ENCODE measurements at places on chromosomes 1 and 21.

DNA sequence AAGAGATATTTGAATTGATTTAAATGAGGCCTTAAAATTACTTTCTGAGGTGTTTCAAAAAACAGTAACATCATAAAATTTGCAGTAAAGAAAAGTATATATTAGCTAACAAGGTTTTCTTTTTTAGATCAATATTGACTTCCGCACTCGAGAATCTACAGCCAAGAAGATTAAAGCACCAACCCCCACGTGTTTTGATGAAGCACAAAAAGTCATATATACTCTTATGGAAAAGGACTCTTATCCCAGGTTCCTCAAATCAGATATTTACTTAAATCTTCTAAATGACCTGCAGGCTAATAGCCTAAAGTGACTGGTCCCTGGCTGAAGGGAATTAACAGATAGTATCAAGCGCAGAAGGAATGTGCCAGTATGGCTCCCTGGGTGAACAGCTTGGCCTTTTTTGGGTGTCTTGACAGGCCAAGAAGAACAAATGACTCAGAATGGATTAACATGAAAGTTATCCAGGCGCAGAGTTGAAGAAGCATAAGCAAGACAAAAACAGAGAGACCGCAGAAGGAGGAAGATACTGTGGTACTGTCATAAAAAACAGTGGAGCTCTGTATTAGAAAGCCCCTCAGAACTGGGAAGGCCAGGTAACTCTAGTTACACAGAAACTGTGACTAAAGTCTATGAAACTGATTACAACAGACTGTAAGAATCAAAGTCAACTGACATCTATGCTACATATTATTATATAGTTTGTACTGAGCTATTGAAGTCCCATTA lies 3.6 kb downstream of the RGS1 start:
- no peak for DNase-seq

GRCh38 chr21:25462517-25462971 lies 144.7 kb downstream of the MRPL39 start:
- DNase-seq = peak; percentile 53

DNA sequence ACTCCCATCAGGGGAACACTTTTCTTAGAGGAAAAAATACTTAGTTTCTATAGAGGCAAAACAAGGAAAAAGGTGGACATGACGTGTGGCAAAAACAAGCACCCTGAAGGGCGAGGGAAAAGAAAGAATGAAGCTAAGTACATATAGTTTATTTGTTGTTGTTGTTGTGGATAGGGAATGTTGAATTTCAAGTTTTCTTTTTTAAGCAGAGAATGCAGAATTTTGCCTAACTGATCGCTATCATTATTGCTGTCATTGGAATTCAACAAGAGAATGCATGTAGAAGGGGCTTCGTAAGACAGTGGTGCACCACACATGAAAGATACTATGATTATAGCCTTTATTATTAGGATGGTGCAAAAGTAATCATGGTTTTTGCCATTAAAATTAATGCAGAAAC lies 144.0 kb downstream of the LMO4 start:
- no peak for DNase-seq

GRCh38 chr1:113786069-113786468 lies 26.2 kb downstream of the RSBN1 start:
- DNase-seq = no peak

DNA sequence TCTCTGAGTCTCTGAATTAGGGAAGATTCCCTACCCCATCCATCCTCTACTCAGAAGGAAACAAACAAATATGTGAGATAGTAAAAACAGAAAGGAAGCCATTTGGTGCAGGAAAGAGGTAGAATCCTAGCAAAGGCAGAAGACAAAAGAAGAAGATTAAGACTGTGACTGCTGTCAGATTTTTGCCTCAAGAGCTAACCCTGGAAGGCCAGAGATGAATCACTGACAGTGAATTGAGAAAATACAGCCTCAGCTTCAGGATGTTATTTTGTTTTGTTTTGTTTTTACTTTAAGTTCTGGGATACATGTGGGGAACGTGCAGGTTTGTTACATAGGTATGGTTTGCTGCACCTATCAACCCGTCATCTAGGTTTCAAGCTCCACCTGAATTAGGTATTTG lies 31.7 kb downstream of the DSTYK start:
- no peak for DNase-seq

- no peak for DNase-seq
Measured at GRCh38 chr1:11648732-11649158, 5.5 kb downstream of the FBXO2 start.

GRCh38 chr21:43361493-43362296 lies 65.2 kb downstream of the SIK1 start:
- peak; percentile 63 for DNase-seq

DNA sequence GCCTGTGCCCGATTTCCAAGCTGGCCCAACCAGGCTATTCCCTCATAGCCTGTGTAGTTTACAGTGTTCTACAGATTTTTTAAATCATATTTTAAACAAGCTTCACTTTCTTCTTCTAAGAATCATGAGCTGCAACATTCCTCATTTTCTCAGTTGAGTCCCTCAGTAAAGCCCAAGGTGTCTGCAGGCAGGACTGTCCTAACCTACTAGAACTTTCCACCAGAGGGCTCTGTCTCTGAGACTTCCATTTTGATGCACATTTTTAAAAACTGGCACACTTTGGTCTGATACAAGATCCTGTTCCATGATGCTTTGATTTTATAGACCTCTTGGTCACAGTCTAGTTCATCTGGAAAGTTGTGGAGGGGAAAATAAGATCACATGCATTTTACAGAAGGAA lies 21.6 kb upstream of the SLAMF6 start:
- DNase-seq = no peak

DNA sequence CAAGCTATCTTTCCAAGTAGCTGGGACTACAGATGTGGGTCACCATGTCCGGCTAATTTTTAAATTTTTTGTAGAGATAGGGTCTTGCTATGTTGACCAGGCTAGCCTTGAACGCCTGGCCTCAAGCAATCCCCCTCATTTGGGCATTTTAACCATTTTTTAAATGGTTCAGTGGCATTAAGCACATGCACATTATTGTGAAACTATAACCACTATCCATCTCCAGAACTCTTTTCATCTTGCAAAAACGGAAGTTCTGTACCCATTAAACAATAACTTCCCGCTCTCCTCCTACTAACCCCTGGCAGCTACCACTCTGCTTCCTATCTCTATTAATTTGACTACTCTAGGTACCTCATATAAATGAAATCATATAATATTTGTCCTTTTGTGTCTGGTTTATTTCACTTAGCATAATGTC lies 4.8 kb upstream of the IL6R start:
- no peak for DNase-seq

- DNase-seq = peak; percentile 46
Measured at GRCh38 chr1:199243423-199244061, 604.7 kb downstream of the PTPRC start.

DNA sequence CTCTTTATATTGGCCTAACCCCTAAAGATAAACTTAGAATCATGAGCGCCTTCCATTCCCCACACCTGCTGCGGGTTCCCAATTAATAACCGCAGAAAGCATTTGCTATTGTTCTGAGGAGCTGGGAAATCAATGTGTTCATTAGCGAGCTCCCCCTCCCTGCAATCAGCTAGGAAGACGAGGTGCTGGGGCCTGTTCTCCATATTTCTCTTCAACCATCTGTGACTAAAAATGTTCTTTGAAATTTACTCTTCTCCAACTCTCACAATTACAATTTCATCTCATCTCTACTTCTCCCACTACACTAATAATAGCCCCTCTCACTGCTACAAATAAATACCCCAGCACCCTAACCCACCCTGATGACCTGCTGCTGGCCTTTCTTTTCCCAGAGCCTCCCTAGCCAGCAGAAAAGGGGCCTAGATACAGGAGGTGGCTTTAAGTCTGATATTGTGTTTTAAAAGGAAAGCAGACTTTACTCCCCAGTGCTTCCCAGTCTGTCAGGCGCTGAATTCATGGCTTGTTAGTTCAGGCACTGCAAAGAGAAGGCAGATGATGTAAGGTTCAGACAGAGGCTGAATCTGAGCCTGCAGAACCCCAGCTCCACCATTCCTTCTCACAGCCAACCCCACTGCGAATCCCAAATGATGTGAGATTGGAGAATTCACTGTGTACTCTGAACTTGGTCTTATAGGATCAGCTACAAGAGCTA lies 477.5 kb upstream of the DAB1 start:
- no peak for DNase-seq

DNA sequence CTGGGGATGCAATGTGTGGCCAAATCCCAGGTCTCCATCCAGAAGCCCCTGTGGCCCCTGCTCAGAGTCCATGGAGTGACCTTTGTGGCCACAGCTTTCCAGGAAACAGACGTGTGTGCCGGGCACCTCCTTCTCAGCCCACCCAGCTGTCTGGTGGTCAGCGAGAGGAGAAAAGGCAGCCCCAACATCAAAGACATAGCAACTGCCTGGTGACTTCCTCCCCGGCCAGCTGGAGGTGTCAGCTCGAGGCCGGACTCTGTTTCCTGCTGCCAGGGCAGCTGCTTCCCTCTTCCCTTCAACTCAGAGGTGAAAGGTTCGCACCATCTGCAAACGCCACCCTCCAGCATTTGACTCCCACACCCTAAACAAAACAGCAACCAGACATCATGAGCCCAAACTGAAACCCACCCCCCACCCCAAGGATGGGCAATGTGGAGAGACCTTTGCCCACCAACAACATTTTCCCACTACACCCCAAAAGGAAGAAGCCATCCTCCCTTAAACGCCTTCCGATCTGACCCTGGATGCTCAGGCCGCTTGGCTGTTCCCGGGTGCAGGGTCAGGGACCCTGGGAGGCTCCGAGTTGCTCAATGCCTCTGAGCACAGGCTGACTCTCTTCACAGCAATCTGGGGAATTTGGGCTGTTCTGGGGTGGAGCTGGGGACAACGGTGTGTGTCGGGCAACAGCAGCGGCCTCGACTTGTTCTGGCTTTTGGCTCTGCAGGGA lies 162.3 kb downstream of the PSMG1 start:
- no peak for DNase-seq

Data from GM12864 (cell line).